ENCODE measurements at places on chromosomes 5 and 9.
A peak's percentile ranks its signal among the peaks of the same experiment; 100 is the strongest.

- peak within 1 kb of the TSS; percentile 70 for H3K27ac ChIP-seq
- peak within 1 kb of the TSS; percentile 87 for H3K4me3 ChIP-seq
- peak; percentile 75 for DNase-seq
- peaks cover 19% of the 10 kb centered on the region for H3K27me3 ChIP-seq
- peaks cover 14% of the 10 kb centered on the region for H3K4me1 ChIP-seq
Measured at GRCh38 chr9:125747053-125747764, at the start of gene PBX3. TSS of gene PBX3 (plus strand) at chr9:125747373.

- no peak overlapping the region for H3K27ac ChIP-seq
- H3K36me3 ChIP-seq: no peaks in the 10 kb centered on the region
- H3K27me3 ChIP-seq: no peaks in the 10 kb centered on the region
- DNase-seq: no peak
Measured at GRCh38 chr5:164361986-164362385, 856.6 kb downstream of the MAT2B start.

DNA sequence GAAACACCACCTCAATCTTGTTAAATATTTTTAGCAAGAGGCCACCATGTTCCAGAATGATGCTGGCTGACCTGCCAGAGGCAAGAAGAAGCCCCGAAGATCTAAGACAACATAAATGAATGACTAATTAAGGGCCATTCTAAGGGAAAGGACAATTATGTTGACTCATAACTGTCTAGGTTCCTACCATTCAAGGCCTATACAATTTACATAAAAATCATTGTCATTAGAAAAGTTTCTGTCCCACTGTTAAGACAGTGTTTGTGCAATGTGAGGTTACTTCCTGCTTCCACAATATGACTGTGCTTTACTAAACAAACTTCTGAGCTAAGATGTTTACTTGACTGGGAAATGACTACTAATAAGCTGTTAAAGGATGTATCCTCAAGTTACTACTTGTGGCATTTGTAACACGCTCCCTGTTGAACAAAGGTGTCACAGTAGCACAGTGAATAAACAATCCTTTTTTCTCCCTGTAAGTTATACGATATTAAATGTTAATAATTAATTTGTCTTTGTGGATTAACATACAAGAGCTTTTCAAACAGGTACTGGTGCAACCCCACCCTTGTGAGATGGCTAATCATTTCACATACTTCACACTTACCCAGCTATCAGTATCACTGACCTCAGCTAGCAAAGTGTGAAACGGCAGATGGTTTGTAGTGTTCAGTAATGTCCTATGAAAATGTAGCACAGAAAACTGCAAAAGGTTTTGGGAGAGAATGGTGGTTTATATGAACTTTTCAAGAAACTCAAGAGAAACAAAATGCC lies 195.8 kb downstream of the EFNA5 start:
- H3K36me3 ChIP-seq: no peaks in the 10 kb centered on the region
- no peak overlapping the region for H3K27ac ChIP-seq
- no peaks in the 10 kb centered on the region for H3K4me1 ChIP-seq
- no peak overlapping the region for H3K4me3 ChIP-seq

GRCh38 chr9:120474591-120475243 lies 105.2 kb downstream of the CDK5RAP2 start:
- peaks cover 14% of the 10 kb centered on the region for H3K4me1 ChIP-seq
- H3K27ac ChIP-seq: no peak overlapping the region
- no peak for DNase-seq
- peaks cover 4% of the 10 kb centered on the region for H3K36me3 ChIP-seq
- no peaks in the 10 kb centered on the region for H3K27me3 ChIP-seq

- H3K27me3 ChIP-seq: no peaks in the 10 kb centered on the region
- H3K4me1 ChIP-seq: peaks cover 52% of the 10 kb centered on the region
- H3K36me3 ChIP-seq: no peaks in the 10 kb centered on the region
- no peak for DNase-seq
- H3K27ac ChIP-seq: peak overlapping the region; percentile 95
Measured at GRCh38 chr5:81849770-81850367, 99.0 kb upstream of the SSBP2 start.

Measured in psoas muscle (tissue), 8 donors.